Osteoblast (primary cell): ENCODE measurements at places on chromosomes 2 and 18. TPM values are rescaled to one million over a fixed set of nuclear protein-coding genes. Genes with fewer than 3 reads are reported as not detected.

Gene RFX8
- total RNA-seq = 7.6 and 10.0 TPM in 2 replicates

Gene SERPINB3
- not detected in 2 replicates for total RNA-seq

DNA sequence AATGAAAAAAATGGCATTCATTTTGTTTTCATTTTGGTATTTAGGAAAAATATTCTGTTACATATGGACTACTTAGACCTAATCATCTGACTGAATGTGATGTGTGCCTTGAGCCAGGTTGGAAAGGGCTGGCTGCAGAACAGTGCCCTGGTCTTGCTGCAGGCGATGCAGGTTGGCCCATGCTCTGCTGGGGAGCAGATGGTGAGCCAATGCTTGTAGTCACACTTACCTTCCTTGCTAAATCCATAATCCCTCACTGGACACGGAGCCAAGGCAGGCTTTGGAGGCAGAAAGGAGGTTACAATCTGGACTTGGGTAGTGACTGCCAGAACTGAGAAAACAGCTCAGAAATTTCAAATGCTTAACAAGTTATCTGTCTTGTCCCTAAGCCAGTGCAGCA is 228.7 kb downstream of the ARHGAP15 start:
- no peak for DNase-seq

DNA sequence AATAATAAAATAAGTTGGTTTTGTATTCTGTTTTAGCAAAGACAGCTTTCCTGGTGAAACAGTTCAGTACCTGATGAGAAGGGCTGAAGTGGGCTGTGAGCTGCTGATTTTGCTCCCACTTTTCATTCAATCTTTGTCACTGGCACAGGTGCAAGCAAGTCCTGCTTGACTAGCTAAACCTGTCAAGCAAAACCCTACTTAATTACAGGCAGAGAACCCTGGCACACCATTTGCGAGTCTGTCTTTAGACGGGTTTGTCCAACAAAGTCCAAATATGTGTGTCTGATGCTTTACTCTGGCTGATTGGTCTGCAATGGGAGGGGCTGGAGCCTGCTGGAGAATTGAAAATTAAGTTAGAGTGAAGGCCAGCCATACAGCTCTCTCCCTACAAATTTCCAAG is 267.2 kb downstream of the EPHA4 start:
- DNase-seq = no peak

DNA sequence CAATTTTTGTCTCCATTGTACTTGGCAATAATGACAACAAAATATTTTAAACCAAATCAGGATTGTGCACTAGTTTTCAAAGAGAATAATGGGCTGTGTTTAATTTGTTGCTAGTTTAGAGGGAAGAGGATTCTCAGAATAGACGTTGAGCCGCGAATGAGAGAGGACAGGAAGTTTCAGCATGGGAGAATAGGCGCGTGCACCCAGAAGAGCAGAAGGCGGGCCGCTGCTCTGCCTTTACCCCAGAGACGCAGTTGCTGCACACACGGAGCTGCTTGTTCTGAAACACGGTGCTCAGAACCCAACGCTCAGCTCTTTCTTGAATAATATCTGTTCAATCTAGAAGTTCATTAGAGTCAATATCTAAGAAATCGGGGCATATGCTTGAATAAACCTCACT is 223.4 kb downstream of the MYT1L start:
- peak; percentile 59 for DNase-seq

- peak; percentile 86 for DNase-seq
Measured at GRCh38 chr18:59143441-59143840, 3.8 kb downstream of the SEC11C start.

Gene ARHGAP15
- total RNA-seq = 0.88 and 2.2 TPM in 2 replicates

Gene SLC39A10
- total RNA-seq = 31.8 and 38.0 TPM in 2 replicates

- peak; percentile 56 for DNase-seq
Measured at GRCh38 chr2:161415987-161416707, at the start of gene TBR1. Gene TBR1 (plus strand): TSS chr2:161416297. CDS start chr2:161416411, 114 bp downstream.

DNA sequence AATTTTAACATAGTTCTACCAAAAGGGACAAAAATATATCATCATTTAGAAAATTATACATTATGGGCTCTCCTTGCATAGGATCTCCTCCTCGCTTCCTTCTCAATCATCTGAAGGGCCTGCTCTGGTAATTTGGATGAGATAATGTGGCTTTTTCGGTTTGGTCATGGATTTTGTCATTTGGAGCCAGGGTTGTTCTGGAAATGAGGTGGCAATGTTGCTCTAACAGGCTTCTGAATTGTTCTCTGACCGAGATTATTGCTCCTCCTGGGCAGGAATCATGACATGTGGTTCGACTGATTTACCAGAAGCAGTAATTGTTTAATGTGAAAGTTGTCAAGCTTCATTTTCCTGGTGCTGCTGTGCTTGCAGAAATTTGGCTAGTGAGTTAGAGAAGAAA is 194.7 kb upstream of the ERBB4 start:
- no peak for DNase-seq

GRCh38 chr2:234677758-234678538 is 181.1 kb upstream of the ARL4C start:
- no peak for DNase-seq

DNA sequence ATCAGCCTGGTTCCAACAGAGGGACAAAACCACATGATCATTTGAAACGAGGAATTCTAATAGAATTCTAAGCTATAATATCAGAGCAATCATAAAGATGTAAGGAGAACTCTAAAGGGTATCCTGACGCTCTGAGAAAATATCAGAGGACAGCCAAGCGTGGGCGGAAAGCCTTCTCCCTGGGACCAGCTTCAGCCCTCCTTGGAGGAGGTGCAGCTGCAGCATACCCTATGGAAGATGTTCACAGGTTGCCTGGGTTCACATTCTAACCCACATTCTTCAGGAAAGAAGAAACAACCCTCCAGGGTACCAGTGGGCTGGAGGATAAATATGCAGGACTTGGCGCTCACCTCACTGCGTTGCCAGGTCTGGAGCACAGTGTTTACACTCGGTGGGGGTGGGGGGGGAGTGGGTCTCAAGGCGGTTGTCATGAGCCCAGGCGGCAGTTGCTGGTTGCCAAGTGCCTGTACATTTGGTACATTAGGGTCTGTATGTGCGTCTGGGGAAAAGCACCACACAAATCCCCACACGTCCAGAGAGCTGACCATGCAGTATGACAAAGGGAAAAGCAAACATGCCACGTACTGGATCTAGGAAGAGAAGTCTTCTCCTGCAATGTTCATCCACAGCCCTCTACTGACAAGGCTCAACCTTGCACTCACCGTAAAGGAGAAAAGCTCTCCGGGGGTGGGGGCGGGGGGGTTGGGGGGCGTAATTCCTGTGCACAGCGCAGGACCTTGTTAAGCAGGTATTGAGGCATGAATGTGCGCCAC is 80.5 kb downstream of the CDH19 start:
- peak; percentile 1 for DNase-seq

Gene CD8B2
- not detected in 2 replicates for total RNA-seq

GRCh38 chr18:9804517-9805104 is 81.2 kb upstream of the TXNDC2 start:
- DNase-seq = no peak

- no peak for DNase-seq
Measured at GRCh38 chr2:227124811-227125210, 39.2 kb downstream of the COL4A4 start.

- no peak for DNase-seq
Measured at GRCh38 chr2:191014653-191015020, 666 bp upstream of the STAT1 start.

DNA sequence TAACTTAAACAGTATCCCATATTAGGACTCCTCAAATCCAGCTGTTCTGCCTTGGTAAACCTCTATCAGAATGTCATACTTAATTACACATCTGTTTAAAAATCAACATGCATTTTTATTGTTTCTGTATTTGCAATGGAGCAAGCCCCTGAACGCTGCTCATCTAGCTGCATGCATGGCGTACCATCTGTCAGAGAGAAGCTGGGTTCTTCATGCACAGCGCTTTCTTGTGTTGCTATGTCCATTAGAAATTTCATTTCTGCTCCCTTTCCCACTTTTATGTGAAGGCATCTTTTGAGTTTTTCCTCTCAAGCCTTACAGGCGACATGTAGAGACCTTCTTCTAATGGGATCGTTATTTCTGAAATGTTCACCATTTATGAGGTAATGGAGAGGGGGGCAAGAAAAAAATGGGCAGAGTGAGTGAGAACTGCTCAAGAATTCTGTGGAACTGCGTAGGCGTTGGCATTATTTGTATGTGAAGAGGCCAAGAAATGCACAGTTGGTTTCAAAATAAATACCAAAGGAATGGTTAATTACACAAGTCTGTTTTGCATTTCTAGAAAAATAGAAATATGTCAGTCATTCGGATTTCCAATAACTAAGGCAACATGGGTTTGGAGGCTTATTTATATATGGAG is 31.6 kb downstream of the INSIG2 start:
- DNase-seq = no peak

Gene APLF
- total RNA-seq = 10.0 and 10.5 TPM in 2 replicates

GRCh38 chr2:38866773-38867443 is 8.8 kb downstream of the DHX57 start:
- DNase-seq = no peak

Gene CREG2
- total RNA-seq = 0.29 and 0.36 TPM in 2 replicates
